Memory B cell (primary cell): ENCODE measurements at places on chromosomes 5 and 9.

GRCh38 chr5:125384071-125384470, 637.6 kb upstream of the ZNF608 start:
- H3K4me1 ChIP-seq = no peaks in the 10 kb centered on the region
- no peak overlapping the region for H3K27ac ChIP-seq
- no peak overlapping the region for H3K4me3 ChIP-seq
- no peaks in the 10 kb centered on the region for H3K36me3 ChIP-seq
- DNase-seq = no peak

- DNase-seq = no peak
- peaks cover 3% of the 10 kb centered on the region for H3K4me1 ChIP-seq
- H3K36me3 ChIP-seq = no peaks in the 10 kb centered on the region
- peaks cover 5% of the 10 kb centered on the region for H3K27me3 ChIP-seq
- no peak overlapping the region for H3K4me3 ChIP-seq
Measured at GRCh38 chr9:100669968-100670367, 92.1 kb downstream of the CAVIN4 start.

DNA sequence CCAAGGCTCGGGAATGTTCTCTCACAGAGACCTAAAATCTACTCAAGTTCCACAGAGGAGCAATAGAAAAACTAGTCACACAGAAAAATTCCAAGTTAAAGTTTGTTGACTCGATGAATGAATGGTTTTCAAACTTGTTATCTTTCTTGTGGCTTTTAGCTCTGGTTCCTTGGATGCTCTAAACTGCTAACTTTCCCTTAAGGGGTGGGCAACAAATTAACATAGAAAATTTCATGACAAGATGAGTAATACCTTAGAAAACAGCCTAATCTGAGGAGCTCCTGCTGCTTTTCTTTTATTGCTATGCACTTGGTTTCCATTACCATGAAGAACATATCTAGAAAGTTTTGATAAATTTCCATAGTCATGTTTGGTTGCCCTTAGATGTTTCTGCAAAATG, 100.2 kb upstream of the CCDC112 start:
- no peak for DNase-seq
- H3K4me3 ChIP-seq = no peak overlapping the region
- H3K4me1 ChIP-seq = no peaks in the 10 kb centered on the region
- no peaks in the 10 kb centered on the region for H3K27me3 ChIP-seq
- H3K27ac ChIP-seq = no peak overlapping the region

DNA sequence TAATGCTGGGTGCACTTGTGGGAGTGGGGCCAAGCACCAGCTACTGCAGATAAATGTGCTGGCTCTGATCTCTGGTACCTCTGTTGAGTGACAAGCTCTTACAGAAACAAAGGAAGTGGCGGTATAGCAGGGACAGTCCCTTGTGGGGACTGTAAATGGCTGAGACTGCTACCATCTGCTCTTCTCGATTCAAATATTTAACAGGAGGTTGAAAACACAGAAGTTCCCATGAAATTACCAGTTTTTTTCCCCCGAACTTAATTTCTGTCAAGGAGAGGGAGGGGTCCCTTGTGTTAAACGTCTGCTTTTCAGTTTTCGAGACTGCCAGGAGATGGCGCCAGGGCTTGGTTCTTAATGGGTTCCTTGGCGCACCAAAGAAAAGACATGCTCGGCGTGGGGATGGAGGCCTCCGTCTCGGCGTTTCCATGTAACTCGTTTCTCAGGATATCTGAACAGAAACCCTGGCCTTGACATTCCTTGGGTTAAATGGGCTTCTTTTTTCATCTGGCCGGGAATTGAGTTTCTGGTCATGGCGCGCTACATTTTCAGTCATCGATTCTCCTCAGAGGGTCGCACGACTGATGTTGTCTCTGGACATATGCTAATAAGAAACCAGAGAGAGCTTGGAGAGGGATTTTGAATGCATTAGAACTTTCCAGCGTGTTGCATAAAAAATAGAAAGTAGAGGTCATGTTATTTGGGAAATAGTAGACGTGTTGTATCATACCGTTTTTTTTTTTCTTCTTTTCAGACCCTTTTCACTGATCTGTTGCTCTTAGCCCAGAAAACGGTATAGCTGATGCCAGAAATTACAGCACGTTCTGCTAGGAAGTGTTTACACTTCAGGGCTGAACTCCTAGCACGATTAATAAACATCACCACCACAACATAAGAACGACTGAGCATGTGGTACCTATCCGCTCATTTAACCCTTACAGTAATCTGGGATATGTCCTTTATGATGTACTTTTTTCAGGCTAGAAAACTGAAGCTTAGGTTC, 64.0 kb downstream of the CARTPT start:
- peaks cover 2% of the 10 kb centered on the region for H3K27me3 ChIP-seq
- no peaks in the 10 kb centered on the region for H3K36me3 ChIP-seq
- peaks cover 8% of the 10 kb centered on the region for H3K4me1 ChIP-seq
- peak; percentile 21 for DNase-seq
- H3K27ac ChIP-seq = peak overlapping the region; percentile 19
- H3K4me3 ChIP-seq = peak overlapping the region; percentile 59

DNA sequence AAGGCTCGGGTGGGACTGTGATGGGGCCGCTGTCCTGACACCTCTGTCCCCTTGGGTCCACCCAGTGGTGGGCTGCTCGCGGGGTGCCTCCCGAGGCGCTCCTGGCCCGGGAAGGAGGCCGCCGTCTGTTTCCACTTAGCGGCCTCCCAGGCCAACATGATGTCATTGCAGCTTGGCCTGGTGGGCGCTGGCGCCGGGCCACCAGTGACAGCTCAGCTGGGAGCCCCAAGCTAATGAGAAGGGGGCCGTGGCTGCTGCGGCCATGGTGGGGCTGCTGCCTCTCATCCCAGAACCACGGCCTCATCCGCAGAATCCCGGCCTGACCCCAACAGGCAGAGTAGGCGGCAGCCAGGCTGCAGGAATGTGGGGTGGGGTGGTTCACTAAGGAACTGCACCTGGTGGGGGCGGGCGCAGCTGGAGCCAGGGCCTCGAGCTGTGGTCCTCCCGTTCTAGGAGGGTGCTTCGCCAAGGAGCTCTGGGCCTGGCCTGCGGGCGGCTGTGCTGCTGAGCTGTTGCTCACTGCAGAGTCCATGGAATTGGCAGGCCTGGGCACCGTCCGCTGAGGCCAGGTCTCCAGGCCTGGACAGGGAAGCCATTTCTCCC, 123.5 kb upstream of the COL5A1 start:
- H3K36me3 ChIP-seq = peaks cover 7% of the 10 kb centered on the region
- H3K27ac ChIP-seq = no peak overlapping the region
- DNase-seq = no peak
- peaks cover 19% of the 10 kb centered on the region for H3K27me3 ChIP-seq

DNA sequence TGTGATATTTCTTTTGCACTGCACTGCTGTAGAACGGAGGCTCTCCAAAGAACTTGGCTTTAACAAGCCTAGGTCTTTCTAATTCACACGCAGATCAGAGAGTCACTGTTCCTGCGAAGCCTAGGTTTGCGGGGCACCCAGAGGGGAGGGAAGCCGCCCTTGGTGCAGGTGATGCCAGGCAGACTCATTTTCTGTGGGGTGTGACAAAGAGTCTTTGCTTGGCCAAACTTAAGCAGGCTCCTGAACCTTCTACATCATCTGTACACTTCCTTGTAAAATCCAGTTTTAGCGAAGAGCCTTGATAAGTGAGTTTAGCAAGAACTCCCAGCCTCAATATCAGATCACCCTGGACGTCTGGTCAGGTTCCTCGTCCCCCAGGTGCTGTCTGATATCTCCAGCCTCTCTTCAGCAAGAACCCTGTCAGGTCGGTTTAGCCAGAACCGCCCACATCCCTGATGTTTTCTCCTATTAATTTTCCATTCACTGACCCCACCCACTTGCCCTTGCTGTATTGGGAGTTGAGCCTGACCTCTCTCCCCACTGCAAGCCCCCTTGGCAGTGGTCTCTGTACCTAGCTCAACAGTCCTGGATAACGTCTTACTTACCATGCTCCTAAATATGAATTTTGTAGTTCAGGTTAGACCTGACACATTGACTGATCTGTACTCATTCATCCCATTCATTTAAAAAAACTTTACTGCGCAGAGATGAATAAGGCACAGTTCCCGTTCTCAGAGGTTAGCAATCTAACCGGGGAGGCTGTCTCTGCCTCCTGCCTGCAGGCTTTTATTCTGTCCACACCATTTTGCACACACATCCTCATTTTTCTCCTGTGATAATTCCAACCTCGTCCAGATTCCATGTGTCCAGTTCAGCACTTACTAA, 880 bp upstream of the UBAC1 start:
- H3K4me3 ChIP-seq = peak overlapping the region; percentile 65
- H3K27me3 ChIP-seq = peaks cover 12% of the 10 kb centered on the region
- no peak for DNase-seq

DNA sequence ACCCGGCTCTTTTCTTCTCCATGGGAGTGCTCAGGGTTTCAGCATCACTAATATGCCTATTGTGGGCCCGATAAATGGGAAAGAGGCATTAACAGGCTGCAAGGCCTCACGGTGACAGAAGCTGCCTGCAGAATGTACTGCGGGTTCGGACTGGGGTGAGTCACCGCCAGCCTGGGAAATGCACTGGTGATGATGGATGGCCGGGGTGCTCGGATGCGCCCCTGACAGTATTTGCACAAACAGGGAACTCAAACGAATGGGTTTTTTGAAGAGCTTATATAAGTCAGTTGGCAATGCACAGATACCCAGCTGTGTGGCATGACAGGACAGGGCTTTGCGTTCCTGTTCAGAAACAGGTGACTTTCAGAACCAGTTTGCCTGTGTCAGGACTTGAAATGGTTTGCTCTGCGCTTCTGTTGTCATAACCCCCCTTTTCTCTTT, 42.0 kb upstream of the PITX1 start:
- no peaks in the 10 kb centered on the region for H3K4me1 ChIP-seq
- H3K36me3 ChIP-seq = no peaks in the 10 kb centered on the region
- H3K27me3 ChIP-seq = peaks cover 3% of the 10 kb centered on the region
- no peak overlapping the region for H3K27ac ChIP-seq
- H3K4me3 ChIP-seq = no peak overlapping the region

- H3K27me3 ChIP-seq = peaks cover 14% of the 10 kb centered on the region
- H3K4me3 ChIP-seq = no peak overlapping the region
Measured at GRCh38 chr5:171494452-171495121, 75.1 kb downstream of the FGF18 start.

DNA sequence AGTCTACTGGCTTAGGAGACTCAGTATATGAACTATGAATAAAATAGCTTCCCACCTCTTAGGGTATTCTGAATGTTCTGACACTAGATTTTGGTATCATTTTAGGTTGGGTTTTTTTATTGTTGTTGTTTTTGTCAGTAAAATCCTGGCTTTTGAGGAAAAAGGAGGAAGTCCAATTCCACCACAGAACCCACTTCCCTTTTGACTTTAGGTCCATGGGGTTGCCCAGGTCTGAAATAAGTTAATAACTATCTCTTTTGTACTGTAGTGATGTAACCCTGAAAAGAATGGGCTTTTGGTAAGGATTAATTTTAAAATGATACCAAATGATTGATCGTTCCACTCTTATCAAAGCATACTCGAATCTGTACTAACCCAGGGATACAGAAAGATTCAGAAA, 29.1 kb upstream of the IL12B start:
- H3K4me1 ChIP-seq = peaks cover 11% of the 10 kb centered on the region
- no peak for DNase-seq
- no peak overlapping the region for H3K4me3 ChIP-seq
- no peak overlapping the region for H3K27ac ChIP-seq

DNA sequence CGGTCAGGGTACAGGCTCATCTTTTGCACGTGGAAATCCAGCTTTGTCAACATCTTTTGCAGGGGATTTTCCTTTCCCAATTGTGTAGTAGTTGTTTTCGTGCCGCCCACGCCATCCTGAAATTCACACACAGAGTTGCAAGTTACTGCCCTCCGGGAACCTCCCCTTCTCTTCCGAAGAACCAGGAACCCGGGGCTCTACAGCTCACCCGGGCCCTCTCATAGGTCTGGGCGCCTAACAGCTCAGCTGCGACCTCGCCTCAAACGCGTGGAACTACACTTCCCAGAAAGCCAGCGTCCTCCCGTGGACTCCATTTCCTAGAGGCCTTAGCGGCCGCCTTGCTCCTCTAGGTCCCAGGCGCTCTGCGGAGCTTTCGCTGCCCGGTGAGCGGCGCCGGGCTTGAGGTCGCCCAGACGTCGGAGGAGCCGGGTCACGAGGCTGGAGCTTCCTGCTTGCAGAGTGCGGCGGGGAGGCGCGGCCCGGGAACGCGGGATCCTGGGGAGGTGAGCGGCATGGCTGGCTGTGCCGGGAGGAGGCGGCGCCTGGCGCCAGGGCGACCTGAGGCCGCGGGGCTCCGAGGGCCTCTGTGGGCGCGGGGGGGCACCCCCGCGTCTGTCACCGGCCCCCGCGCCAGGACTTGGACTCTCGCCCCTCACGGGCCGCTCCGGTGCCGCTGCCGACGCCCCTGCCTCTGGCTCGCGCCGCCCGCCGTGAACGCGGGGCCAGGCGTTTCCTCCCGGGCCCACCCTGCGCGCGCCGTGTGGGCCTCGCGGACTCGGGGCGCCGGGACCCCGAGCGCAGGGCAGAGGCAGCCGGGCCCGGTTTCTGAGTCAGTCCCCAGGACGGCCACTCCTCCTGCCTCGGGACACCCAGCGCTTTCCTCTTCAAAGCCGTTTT, at the start of gene ZNF354B:
TSS of gene ZNF354B (plus strand) at position 329 of the 897 bp plus-strand sequence. CDS start 1,095 bp downstream, outside the sequence.
- no peaks in the 10 kb centered on the region for H3K27me3 ChIP-seq
- H3K36me3 ChIP-seq = peaks cover 4% of the 10 kb centered on the region
- H3K4me3 ChIP-seq = peak within 1 kb of the TSS; percentile 85
- peak; percentile 68 for DNase-seq

DNA sequence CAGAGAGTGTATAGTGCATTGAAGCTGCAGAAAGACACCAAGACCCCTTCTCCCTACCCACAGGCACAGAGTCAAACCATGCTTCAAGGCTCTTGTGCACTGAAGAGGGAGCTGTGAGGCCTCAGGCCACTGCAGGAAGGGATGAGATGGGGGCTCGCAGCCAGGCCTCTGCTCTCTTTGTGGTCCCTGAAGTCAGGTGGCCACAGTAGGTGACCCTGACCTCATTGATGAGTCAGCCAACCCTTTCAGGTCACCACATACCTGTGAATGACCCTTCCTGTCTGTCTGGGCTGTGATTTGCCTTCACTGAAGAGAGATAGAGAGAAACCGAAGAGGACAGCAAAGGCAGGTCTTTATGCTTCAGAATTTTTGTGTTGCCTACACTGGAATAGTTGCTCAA, 372.1 kb downstream of the ACTL7B start:
- H3K36me3 ChIP-seq = no peaks in the 10 kb centered on the region
- H3K4me3 ChIP-seq = no peak overlapping the region
- no peaks in the 10 kb centered on the region for H3K4me1 ChIP-seq
- H3K27ac ChIP-seq = no peak overlapping the region
- no peak for DNase-seq
- peaks cover 5% of the 10 kb centered on the region for H3K27me3 ChIP-seq

- H3K36me3 ChIP-seq = no peaks in the 10 kb centered on the region
- no peak overlapping the region for H3K27ac ChIP-seq
- H3K4me3 ChIP-seq = no peak overlapping the region
Measured at GRCh38 chr9:90953200-90953599, 151.6 kb downstream of the SYK start.

GRCh38 chr5:151019331-151019730, 1.1 kb upstream of the GPX3 start:
- peaks cover 2% of the 10 kb centered on the region for H3K36me3 ChIP-seq
- H3K4me1 ChIP-seq = peaks cover 8% of the 10 kb centered on the region
- DNase-seq = no peak
- no peak overlapping the region for H3K4me3 ChIP-seq
- H3K27me3 ChIP-seq = no peaks in the 10 kb centered on the region
- no peak overlapping the region for H3K27ac ChIP-seq
